Hematopoietic multipotent progenitor cell (in vitro differentiated cells): ENCODE measurements at places on chromosomes 12 and 14. TPM values are rescaled to one million over a fixed set of nuclear protein-coding genes. Genes with fewer than 3 reads are reported as not detected.

DNA sequence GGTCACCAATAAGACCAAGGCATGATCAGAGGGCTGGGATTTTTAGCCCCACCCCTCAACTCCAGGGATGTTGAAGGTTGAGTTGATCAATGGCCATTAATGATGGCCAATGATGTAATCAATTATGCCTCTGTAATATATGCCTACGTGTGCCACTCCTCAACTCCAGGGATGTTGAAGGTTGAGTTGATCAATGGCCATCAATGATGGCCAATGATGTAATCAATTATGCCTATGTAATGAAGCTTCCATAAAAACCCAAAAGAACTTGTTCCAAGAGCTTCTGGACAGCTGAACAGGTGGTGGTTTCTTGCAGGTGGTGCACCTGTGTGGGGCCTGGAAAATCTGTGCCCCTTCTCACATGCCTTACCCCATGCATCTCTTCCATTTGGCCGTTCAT, 33.2 kb downstream of the KLRG1 start:
- no peak for DNase-seq

DNA sequence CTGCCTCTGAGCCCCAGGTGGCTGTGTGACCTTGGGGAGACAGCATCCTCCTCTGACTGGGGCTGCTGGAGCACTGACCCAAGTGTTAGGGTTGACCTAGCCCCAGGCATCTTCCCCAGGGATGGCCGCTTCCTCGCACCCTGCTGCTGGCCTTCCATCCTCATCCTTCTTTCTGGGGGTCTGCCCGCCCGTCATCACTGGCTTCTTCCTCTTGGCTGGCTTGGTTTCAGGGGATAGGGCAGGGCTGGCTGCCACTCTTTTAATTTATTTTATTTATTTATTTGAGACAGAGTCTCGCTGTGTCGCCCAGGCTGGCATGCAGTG, 3.5 kb downstream of the TEDC1 start:
- DNase-seq, result no peak

PRH2 gene
- not detected for total RNA-seq

SYNJ2BP gene
- 7.8 TPM for total RNA-seq

GRCh38 chr12:52264435-52264825, 10.0 kb upstream of the KRT86 start:
- DNase-seq, result no peak

LLPH gene
- total RNA-seq, result 1.6 TPM

- no peak for DNase-seq
Measured at GRCh38 chr12:111189792-111190191, 179.1 kb downstream of the PHETA1 start.

DNA sequence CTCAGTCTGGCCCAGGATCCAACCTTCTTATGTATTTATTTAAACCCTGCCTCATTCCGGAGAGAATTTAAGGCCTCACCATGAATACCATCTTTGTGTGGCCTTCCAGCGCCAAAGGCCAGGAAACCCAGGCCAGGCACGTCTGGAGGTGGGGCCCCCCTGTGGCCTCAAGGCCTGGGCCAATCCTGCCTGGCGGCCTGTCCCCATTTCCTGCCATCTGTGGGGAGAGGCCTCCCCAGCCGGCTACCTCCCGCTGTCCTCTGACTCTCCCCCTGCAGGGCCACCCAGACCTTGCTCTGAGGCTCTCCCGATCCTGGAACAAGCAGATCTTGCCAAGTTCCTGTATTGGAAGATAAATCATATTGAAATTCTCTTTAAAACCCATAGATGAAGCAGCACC, 37.4 kb upstream of the MEG3 start:
- no peak for DNase-seq

DNA sequence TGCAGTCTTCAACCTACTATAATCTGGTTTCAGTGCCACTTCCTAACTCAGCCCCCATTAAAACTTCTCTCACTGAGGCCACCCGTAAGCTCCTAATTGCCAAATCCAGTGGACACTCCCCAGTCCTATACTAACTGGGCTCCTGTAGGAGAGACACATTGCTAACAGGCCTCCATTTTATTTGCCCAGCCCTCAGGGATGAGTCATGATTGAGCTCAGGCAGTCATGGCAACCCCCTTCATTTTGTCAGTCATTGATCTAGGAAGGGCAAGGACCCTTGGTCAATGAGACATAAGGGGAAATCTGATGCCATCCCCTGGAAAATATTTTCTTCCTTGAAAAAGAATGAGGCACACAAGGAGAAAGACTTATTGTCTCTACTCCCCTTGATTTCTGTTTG, 70.1 kb upstream of the HIF1A start:
- no peak for DNase-seq

PLXNC1 gene
- total RNA-seq, result 49.8 TPM

RNASE3 gene
- 3.0 TPM for total RNA-seq

ARHGAP9 gene
- total RNA-seq, result 125 TPM

GRCh38 chr12:51836041-51836826, 12.3 kb downstream of the FIGNL2 start:
- DNase-seq, result no peak

DNA sequence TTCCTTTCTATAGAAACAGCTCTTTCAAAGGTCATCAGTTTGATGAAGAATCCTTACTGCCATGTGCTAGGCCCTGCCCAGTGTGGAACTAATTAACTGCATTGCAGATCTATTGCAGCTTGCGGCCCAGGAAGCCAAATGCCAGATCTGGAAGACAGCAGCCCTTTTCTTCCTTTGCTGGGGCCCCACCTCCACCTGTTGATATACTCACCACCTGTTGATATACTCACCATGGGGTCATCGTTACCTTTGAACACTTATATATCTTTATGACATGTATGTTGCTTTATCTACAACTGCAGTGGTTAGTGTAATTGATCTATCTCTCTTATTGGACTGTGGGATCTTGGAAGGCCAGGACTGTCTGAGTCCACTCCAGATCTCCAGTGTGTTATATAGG, 292.5 kb downstream of the ATP23 start:
- no peak for DNase-seq

GRCh38 chr14:104101086-104101621, 15.7 kb downstream of the ASPG start:
- DNase-seq, result no peak

SIX1 gene
- total RNA-seq, result not detected

PZP gene
- total RNA-seq, result not detected

GRCh38 chr14:53581504-53581903, 375.1 kb downstream of the BMP4 start:
- DNase-seq, result no peak

GRCh38 chr12:19095331-19095730, 34.2 kb upstream of the PLEKHA5 start:
- DNase-seq, result no peak

GRCh38 chr14:51525739-51526138, 126.0 kb upstream of the FRMD6 start:
- no peak for DNase-seq

DNA sequence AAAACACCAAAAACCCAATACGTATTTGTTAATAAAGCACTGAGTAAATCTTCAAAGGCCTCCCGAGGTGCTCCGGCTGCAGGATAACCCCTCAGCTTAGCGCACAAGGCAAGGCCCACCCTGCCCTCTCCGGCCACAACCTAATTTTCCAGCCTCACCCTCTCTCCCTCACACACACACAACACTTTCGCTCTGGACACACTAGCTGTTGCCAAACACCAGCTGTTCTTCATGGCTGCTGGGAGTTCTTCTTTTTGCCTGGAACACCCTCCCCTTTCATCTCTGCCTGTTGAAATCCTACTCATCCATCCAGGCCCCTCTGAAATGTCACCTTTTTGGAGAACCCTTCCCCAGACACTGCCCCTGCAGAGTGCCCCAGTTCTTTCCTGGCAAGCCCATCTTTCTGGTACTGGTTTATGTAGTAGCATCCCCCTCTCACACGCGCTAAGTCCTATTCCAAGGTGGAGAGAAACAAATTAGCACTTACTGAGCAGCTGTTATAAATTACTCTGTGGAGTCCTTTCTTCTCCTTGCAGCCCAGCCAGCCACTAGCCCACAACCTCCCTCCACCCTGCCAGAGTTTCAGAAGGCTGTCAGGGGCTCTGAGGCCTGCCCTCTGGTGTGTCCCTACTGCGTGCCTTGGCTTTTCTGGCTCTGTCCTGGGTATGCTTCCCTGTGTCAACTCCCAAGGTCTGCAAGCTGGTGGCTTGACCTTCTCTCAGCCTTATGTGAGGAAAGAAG, 805 bp upstream of the CRACR2A start:
- DNase-seq, result no peak

GRCh38 chr14:96204151-96205058, at the start of gene BDKRB2:
BDKRB2 (plus strand) TSS chr14:96204839; CDS start chr14:96237108, 32,269 bp downstream.
- no peak for DNase-seq

DNA sequence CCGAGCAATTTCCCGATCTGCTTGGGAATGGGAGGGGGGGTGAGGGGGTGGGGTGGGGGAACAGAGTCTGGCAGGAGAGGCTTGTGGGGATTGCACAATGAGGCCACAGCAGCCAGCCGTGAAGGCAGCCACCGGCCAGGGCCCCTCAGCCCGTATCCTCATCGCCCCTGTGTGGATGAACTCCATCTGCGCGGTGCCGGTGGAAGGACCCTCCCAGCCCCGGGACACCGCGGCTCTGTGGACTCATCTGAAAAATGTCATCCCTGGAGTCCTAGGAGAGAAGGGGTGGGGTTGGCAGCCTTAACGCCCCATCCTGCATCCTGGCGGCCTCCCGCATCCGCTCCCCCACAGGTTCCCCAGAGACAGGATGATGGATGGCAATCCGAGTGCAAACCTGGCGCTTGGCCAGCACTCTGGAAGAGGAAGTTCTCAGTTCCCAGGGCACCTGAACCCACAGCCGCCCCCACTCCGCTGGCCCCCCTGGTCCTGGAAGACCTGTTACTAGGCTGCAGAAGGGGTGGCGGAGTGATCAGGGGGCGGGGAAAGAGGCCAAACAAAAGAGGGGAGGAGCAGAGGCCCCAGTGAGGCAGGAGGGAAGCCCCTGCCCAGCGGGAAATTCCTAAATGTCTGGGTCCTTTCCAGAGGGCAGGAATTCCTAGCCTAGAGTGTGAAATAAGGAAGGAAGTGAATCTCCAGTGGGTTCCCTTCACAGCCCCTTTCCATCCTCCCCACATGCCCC, 1.2 kb upstream of the TNFAIP2 start:
- DNase-seq, result no peak

GRCh38 chr12:1595026-1595561, 713 bp upstream of the FBXL14 start:
- no peak for DNase-seq

REP15 gene
- total RNA-seq, result 0.54 TPM

PXN gene
- 24.8 TPM for total RNA-seq

MOK gene
- 12.9 TPM for total RNA-seq

DNA sequence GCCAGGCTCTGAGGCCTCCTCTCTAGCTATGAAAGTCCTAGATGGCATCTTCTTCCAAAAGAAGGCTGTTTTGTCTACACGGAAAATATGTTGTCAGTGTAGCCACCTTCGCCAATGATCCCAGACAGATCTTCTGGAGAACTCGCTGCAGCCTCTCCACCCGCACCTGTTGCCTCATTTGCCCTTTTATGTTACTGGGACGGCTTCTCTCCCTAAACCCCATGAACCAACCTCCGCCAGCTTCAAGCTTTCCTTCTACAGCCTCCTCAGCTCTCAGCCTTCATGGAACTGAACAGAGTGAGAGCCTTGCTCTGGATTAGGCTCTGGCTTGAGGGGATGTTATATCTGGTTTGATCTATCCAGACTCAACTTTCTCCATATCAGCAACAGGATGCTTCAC, 10.8 kb downstream of the P2RX2 start:
- DNase-seq, result no peak

- no peak for DNase-seq
Measured at GRCh38 chr14:61476105-61476753, 154.8 kb downstream of the PRKCH start.

DNA sequence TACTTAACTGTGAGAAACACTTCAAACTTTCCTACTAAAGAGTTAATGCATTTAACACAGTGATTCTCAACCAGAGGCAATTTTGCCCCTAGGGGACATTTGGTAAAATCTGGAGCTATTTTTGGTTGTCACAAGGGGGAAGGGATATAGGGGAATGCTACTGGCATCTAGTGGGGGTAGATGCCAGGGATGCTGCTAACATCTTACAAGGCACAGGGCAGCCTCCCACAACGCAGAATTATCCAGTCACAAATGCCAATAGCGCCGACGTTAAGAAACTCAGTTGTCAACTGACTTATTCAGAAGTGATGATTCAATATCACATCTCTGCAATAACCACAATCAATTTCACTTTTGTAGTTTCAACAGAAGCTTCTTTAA, 2.0 kb downstream of the EEA1 start:
- peak; percentile 50 for DNase-seq

DNA sequence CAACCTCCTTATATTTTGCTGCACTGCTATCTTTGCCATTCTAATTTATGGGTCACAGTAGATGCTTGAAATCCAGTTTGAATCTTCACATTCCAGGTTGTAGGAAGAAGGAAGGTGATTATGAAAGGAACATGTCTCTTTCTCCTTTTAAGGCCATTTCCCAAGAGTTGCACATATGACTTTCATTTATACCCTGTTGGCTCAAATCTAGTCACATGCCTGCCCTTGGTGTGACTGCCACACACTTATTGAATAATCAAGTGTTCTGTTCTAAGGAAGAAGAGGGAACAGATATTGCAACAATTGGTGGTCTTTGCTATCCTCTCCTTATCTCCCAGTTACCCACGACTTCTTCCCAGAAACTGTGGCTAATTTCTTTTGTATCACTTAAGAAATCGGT, 404.3 kb downstream of the TMEM117 start:
- DNase-seq, result no peak

FBLN5 gene
- 1.9 TPM for total RNA-seq

DNA sequence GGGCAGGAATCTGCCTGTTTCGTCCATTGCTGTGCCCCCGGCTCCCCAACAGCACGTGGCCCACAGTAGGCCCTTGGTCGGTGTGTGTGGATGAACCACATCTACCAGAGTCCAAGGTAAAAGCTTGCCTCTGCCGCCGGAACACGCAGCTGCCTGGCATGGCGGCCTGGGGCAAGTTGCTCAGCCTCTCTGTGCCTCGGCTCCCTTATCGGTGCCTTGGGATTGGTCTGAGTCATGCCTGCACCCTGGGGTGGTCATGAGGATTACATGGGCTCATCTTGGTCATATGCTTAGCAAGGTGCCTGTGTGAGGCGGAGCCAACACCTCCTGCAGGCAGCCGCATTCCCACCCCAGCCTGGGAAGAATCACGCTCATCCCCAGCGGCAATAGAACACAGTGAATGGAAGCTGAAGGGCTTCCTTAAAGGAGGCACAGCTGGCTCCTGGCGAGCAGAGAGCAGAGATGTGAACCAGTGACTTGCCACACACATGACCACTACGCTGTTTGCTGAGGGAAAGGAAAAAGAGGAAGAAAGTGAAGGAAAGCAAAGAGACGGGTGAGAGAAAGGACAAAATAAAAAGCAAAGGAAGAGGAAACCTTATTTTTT, 5.5 kb upstream of the SCARB1 start:
- peak; percentile 70 for DNase-seq

- no peak for DNase-seq
Measured at GRCh38 chr12:55172686-55173085, 46.5 kb downstream of the OR9K2 start.

BCL2L2 gene
- total RNA-seq, result 11.6 TPM

GRCh38 chr14:30252151-30252550, 306.8 kb upstream of the G2E3 start:
- no peak for DNase-seq

DNA sequence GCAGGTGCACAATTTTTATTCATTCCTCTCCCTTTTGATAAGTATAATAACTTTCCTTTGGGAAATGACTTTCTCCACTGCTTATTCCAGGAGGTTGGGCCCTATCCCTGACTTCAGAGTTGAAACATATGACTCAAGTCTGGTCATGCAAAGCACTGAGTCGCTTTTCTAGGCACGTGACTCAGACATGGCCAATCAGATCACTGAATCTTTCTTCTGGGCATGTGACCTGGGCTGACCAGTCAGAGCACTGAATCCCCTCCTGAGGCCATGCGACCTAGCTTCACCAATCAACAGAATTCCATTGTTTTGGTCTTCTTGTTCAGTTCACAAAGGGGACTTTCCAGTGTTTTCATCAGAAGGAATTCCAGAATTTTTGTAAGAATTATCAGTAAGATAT, 377.1 kb upstream of the KITLG start:
- DNase-seq, result no peak
